ENCODE measurements at places on chromosomes 4 and X.

DNA sequence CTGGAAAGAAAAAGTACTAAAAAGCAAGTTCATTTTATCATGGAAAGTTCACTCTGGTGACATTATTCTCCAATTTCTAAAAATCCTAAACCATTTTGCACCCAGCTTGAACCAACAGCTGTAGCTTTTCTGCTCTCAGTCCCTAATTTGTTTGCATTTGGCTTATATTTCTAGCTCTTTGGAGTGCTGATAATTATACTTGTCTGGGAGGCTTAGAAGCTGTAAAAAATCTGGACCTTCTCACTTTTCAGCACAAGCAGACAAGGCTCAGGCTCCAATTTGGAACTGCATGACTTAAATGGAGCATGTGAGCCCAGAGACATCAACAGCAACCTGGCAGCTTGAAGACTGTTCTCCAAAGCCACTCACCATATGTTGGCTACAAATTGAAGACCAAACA, 170.9 kb upstream of the PCDH18 start:
- peak; percentile 55 for DNase-seq

GRCh38 chr4:149933883-149934282, 118.2 kb upstream of the IQCM start:
- DNase-seq: no peak

GRCh38 chr4:111268769-111269414, 646.0 kb upstream of the PITX2 start:
- no peak for DNase-seq

- no peak for DNase-seq
Observed at GRCh38 chr4:57113870-57114269, 3.7 kb upstream of the IGFBP7 start.

- no peak for DNase-seq
Observed at GRCh38 chr4:99648321-99648720, 9.3 kb downstream of the C4orf54 start.

GRCh38 chr4:46999566-46999965, 6.2 kb upstream of the GABRA4 start:
- DNase-seq: no peak

GRCh38 chr4:52014903-52015302, 5.3 kb downstream of the LRRC66 start:
- no peak for DNase-seq

DNA sequence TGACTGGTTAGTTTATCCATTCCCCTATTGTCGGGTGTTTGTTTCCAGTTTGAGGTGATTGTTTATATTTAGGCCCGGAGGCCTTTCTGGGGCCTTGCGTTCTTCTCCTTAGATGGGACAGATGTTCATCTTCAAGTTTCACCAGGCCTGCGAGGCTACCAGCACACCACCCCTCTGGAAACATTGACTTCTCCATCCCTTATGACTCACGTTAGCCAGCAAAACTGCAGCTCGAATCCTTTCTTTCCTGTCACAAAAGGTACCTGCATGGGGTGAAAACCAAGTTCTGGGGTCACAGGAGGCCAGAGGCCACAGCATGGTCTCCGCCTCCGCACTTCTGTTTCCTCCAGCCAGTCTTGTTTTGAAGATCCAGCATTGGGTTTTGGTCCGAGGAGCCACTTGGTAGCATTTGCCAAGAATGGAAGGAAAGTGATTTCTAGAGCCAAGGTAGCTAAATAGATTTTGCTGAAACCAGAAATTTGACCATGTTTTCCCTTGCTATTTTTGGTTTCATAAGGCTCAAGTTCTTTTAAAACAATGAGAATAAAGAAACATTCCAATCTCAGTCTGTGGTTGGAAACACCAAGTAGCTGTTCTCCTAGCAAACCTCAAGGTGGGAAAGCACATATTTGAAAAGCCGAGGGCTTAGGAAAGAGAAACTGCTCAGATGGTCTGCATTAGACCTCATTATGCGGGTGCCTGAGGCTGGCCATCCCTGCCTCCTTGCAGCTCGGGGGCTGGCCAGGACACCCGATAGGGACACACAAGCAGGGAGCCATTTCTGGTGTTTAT, 5.6 kb downstream of the NYX start:
- no peak for DNase-seq

DNA sequence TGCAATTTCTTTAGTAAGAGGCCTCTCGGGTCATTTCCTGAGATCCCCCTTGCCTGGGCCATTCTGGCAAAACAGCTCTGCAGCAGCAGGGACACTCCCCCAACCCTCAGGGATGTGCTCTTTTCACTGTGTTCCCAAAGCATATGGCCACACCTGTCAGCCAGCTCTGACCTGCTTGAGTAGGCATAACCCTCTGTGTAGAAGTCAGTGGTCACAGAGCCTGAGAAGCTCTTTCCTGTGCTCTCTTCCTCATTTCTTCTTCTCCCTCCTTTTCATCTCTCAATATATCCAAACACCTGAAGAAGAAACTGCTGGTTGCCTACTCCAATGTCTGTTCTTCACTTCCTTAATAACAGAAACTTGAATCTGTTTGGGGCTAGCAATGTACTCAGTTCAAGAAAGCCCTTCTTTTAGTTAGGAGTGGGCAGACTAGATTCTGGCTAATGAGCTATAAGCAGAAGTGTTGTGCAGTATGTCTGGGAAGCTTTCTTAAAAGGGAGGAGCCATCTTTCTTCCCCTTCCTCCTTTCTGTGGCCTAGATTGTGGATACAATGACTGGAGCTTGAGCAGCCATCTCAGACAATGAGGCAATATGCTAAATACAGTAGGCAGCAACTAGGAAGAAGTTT, 73.3 kb downstream of the PRPS1 start:
- DNase-seq: no peak

DNA sequence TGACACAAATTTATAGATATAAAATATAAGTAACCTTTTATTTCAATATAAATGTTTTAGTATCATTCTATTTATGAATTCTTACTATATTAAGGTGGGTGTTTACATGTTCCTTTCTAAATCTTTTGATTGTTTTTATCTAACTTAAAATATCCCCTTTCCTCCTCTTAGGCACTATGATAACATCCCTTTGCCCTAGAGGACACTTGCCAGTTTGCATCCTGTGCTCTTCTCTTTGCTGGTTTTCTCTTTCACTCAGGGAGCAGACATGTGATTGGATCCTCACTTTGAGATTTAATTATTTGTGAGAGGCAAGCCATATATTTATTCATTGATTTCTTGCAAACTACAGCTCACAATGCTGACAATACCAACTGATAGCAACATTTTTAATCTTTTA, 16.2 kb downstream of the LRIT3 start:
- DNase-seq: no peak

DNA sequence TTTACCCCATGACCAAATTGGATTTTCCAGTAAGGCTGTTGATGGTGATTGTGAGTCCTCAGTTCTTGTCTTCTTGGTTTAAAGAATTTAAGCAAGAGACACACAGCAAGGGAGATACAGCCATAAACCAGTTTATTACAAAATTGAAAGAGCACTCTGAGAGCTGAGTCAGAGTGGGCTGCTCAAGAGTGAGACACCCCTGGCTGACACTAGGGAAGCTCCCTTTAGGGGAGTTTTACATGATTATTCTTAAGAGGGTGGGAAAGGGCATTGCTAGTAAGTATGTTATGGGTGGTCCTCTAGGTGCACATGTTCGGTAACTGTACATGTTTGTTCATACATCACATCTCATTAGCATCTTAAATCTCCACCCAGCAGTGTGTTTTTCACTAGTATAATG, 18.8 kb upstream of the ZNF81 start:
- no peak for DNase-seq

GRCh38 chr4:35138449-35138848, 1105.9 kb downstream of the ARAP2 start:
- no peak for DNase-seq

GRCh38 chr4:130648570-130648969, 1552.6 kb downstream of the C4orf33 start:
- no peak for DNase-seq

GRCh38 chrX:101658661-101659491, 774 bp downstream of the ARMCX2 start:
- DNase-seq: no peak

DNA sequence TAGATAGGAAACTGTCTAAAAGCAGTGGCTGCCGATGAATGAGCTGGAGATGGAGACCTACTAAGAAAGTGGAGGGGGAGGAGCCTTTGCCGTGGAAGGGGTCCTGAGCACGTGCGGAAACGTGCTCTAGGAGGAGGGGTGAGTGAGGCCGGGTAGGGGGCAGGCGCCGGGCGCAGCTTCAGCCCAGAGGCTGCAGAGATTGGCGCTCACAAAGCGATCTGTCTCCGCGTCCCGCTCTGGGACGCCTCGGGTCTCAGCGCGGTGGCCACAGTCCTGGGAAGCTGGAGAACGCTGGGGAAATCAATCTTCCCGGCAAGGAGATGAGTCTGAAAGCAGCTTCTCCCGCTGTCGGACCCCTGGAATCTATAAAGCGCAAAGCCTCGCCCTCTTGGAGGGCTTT, 444 bp upstream of the ARHGAP6 start:
- DNase-seq: no peak

GRCh38 chr4:13920111-13920875, 292.8 kb upstream of the BOD1L1 start:
- no peak for DNase-seq

GRCh38 chr4:101039367-101039766, 308.0 kb downstream of the PPP3CA start:
- no peak for DNase-seq

GRCh38 chr4:98510757-98511517, 147.5 kb downstream of the TSPAN5 start:
- no peak for DNase-seq

GRCh38 chr4:176539091-176539784, 219.5 kb downstream of the SPCS3 start:
- DNase-seq: no peak

GRCh38 chrX:111264385-111264784, 5.9 kb downstream of the CAPN6 start:
- DNase-seq: no peak

DNA sequence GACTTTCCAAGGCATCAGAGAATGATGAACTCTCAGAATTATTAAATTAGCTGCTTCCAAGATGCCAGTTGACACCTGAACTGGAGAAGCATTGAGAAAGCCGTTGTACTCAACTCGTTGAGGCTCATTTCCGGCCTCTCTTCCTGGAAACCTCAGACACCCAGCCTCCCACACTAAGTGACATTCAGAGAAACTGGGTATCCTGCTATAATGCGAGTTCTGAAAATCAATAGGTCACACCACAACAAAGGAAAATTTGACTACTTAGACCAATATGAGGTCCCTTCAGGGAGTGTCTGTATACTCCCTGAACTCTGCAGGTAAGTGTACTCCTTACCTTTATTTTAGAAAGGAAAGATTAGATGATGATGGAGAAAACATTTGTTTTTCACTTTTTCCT, 51.2 kb downstream of the ENPEP start:
- DNase-seq: no peak

DNA sequence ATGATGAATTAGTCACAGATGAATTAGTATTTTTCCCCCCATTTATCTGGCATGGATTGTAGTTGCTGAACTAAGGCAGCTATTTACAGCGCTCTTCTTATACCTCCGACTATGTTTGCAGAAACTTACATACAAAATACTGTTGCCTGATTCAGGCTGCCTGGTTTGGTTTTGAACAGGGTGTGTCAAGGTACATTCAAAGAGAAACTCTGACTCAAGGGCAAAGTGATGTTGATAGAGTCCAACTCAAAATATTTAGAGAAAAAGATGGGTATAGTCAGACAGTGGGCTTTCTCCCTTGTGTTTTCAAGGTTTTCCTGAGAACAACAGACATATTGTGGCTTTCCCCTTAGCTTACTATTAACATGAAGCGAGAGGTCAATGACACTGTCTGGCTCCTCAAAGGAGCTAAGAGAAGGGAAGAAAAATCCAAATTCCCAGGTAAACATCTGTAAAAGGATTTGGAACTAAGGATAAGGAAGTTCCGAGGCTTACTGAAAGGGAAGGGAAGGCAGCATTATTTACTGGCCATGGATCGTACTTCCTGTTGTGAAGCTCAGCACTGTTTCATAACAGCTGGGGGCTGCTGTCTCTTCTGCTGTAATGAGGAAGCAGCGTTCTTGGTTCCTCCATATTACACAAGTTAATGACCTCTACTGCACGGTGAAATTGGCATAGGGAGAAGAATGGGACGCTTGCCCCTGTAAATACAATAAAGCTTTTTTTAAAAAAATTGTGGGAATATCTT, 30.9 kb downstream of the FAM9C start:
- no peak for DNase-seq

GRCh38 chrX:95823796-95824195, 860.8 kb upstream of the DIAPH2 start:
- DNase-seq: no peak

- no peak for DNase-seq
Observed at GRCh38 chr4:3809451-3810110, 43.4 kb downstream of the ADRA2C start.

- DNase-seq: no peak
Observed at GRCh38 chrX:7219153-7219705, 71.3 kb upstream of the PUDP start.

GRCh38 chr4:86586160-86586572, 7.9 kb upstream of the PTPN13 start:
- DNase-seq: no peak

GRCh38 chr4:37139987-37140386, 104.6 kb upstream of the NWD2 start:
- DNase-seq: no peak

GRCh38 chr4:81723927-81724587, 252.3 kb upstream of the RASGEF1B start:
- no peak for DNase-seq

- DNase-seq: no peak
Observed at GRCh38 chrX:112889400-112889799, 48.8 kb upstream of the AMOT start.

- no peak for DNase-seq
Observed at GRCh38 chr4:176013476-176014247, 52.0 kb upstream of the WDR17 start.

DNA sequence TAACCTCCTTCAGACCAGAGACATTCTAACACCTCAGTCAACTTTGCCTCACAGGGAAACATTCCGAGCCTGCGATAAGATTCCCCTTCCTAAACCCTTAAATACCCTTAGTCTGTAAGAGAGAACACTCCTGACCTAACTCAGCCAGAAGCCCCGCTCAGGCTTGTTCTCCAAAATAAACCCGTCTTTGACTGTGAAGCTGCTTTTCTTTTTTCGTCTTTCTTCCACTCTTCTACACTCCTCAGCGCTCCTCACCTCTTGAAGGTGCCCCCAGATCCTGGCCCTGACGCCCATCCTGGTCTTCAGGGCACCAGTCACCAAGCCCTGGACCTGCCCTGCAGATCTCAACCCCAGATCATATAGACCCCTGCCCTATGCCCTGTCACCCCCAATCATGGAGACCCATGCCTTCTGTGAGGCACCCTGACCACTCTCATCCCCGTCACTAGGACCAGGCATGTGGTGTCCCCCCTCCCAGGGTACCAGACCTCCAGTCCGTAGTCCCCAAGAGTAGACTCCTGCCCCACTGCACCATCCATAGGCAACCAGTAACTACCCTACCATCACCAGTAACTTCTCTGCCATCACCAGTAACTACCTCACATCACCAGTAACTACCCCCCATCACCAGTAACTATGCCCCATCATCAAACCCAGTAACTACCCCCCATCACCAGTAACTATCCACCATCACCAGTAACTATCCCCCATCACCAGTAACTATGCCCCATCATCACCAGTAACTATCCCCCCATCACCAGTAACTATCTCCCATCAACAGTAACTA, 3.5 kb downstream of the ASMTL start:
- DNase-seq: no peak

- DNase-seq: no peak
Observed at GRCh38 chr4:23060776-23061175, 368.0 kb downstream of the GBA3 start.

GRCh38 chr4:178349601-178350000, 907.4 kb upstream of the AGA start:
- no peak for DNase-seq

- no peak for DNase-seq
Observed at GRCh38 chr4:183326853-183327252, 4.6 kb upstream of the CLDN24 start.

- no peak for DNase-seq
Observed at GRCh38 chrX:28969126-28969525, 381.9 kb downstream of the IL1RAPL1 start.

All from right renal cortex interstitium (tissue), 3 donors.